Activated CD8-positive, alpha-beta T cell treated with anti-CD3 and anti-CD28 coated beads, Interleukin-2, amount 10 ng/mL, durations not matched to agents 7 days and 5 days (primary cell): ENCODE measurements at places on chromosomes 6 and 20. TPM values are rescaled to one million over a fixed set of nuclear protein-coding genes. Genes with fewer than 3 reads are reported as not detected.

- DNase-seq: no peak
- no peak overlapping the region for H3K27ac ChIP-seq
- peaks cover 33% of the 10 kb centered on the region for H3K4me1 ChIP-seq
- H3K4me3 ChIP-seq: no peak overlapping the region
These were observed 28.5 kb downstream of the B4GALT5 start for GRCh38 chr20:49685161-49685601.

DNA sequence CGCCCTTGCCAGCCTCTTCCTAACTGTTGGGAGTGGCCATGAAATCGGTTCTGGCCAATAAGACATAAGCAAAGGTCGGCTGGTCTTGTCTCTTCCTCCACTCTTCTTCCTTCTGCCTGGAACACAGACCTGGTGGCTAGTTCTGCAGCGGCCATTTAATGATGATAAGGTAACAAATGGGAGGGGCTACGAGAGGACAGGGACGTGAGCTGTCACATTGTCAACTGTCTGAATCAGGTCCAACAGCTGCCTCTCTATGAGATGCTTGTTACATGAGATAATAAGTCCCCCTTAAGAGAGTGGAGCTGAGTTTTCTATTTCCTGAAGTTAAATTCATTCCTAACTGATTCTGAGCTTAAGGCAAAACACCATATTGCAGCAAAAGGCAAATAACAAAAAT is 12.5 kb upstream of the TMEM242 start:
- no peak overlapping the region for H3K4me3 ChIP-seq
- no peaks in the 10 kb centered on the region for H3K4me1 ChIP-seq
- H3K36me3 ChIP-seq: no peaks in the 10 kb centered on the region
- no peak overlapping the region for H3K27ac ChIP-seq
- peaks cover 44% of the 10 kb centered on the region for H3K27me3 ChIP-seq

DNA sequence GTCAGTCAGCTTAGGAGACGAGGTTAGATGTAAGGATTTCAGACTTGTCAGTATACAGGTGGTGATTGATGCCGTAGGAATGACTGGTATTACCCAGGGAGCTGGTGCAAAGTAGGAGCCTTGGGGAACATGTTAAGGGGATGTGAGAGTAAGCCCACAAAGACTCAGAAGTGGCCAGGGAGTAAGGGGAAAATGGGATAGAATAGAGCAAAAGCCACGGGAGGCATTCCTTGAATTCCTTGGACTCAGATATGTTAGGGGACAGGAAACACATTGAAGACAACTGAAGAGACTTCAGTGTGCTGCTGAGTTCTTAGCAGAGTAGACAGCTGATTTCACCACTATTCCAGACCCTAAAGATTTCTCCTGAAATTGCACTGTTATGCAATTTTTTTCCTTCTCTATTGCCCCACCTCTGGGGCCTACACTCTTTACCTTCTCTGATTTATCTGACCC is 1.2 kb upstream of the ACAT2 start:
- no peaks in the 10 kb centered on the region for H3K27me3 ChIP-seq
- H3K4me3 ChIP-seq: peak overlapping the region; percentile 94
- peaks cover 54% of the 10 kb centered on the region for H3K36me3 ChIP-seq
- no peak for DNase-seq
- peak overlapping the region; percentile 96 for H3K27ac ChIP-seq

DNA sequence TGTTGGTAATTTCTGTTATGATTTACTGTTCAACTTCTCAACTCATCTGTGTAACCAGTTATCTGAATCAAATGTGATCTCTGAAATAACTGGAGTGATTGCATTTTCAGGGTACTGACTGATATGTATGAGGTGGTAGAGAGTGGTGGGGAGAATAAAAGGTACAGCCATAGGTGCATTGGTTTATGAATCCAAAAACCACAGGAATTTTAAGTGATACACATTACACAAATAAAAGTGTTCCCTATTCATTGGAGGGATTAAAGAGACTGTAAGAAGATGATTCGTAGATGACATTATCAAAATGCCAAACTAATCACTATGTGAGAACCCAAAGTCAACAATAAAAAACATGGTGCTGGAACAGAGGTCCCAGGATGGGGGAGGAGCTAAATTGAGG is 158.7 kb upstream of the RSPO3 start:
- DNase-seq: no peak
- no peak overlapping the region for H3K4me3 ChIP-seq
- no peaks in the 10 kb centered on the region for H3K27me3 ChIP-seq
- no peaks in the 10 kb centered on the region for H3K4me1 ChIP-seq
- no peaks in the 10 kb centered on the region for H3K36me3 ChIP-seq

DNA sequence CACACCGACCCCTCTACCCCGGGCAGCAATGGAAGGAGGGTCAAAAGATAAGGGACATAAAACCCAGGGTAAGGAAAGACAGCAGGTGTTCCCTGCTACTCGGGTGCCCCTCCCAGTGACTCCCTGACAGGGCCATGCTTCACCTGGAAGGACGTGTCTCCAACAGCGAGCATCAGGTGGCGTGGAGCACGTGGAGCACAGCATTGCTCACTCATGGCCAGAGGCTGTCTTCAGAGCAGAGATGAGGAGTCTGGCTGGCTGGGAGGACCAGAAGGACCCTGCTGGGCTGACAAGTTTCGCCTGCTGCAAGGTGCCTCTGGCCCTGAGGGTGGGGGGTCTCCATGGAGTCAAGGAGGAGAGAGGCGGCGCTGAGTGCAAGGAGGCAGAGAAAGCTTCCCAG is 15.3 kb upstream of the CDH22 start:
- no peak overlapping the region for H3K27ac ChIP-seq
- no peak overlapping the region for H3K4me3 ChIP-seq
- no peaks in the 10 kb centered on the region for H3K36me3 ChIP-seq
- H3K27me3 ChIP-seq: peaks cover 21% of the 10 kb centered on the region
- H3K4me1 ChIP-seq: no peaks in the 10 kb centered on the region
- no peak for DNase-seq

DNA sequence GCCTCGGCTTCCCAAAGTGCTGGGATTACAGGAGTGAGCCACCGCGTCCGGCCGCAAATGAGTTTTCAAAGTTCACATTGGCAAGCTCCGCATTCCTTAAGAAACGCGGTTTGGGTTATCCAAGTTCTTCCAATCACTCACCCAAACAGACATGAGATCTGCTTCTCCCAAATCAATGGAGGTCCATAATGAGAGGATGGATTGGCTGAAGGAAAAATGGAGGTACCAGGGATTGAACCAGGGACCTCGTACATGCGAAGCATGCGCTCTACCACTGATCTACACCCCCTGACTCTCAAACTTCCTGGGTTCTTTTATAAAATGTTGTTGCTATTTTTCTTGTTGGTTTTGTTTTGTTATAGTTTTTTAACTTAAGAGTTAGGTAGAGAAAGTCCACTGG is 170.0 kb downstream of the GPX5 start:
- no peaks in the 10 kb centered on the region for H3K36me3 ChIP-seq
- no peak overlapping the region for H3K4me3 ChIP-seq
- DNase-seq: no peak
- peaks cover 68% of the 10 kb centered on the region for H3K27me3 ChIP-seq

DNA sequence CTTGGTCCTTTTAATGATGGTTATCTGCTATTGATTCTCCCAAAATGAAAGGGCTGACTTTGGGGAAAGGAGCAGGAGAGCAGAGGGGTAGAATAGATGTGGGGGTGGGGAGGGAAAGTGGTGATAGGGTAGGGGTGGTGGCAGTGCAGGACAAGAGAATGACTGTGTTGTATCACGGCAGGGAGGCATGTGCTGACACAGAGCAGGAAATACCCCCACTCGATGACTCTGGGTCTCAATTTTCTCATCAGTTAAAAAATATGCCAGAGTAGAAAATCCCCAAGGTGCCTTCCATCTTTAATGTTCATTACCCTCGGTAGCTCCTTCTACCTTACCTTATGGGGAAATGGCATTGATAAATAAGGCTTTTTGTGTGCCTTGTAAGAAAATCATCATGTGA is 79.0 kb upstream of the ATXN1 start:
- no peak overlapping the region for H3K4me3 ChIP-seq
- H3K27ac ChIP-seq: no peak overlapping the region
- peaks cover 3% of the 10 kb centered on the region for H3K27me3 ChIP-seq
- H3K36me3 ChIP-seq: no peaks in the 10 kb centered on the region
- DNase-seq: no peak

DNA sequence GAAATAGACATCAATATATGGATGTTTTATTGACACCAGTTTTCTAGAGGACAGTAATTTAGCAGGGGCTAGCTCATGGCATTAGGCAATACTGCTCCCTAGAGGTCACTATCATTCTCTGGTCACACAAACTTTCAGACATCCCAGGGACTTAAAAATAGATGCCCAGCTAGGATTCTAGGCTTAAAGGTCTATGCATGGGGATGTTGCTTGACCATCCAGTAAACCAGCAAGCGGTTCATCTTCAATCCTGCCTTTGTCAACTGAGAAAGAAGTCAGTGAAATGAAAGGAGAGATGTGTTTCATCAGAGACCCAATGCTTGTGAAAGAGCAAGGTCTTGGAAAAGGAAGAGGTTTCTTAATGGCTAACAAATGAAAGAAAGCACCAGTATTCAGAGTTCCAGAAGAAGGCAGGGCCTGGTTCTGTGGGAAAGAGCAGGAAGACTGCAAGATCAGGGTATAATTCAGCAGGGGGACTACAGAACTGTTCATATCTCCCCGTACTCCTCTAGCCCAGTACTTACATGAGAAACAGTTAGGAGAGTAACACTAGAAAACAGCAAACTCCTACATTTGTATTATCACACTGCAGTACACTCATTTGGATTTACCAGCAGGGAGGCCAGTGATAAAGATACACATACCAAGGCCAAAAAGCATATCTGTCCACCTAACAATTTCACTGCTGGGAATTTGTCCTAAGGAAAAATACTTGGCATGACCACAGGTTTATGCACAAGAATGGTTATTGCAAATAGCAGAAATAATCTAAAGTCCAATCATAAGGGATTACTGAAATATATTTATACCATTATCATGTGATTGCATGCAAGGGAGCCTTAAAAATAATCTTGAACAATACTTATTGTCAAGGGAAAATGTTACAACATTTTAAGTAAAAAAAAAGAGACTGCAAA is 151.4 kb upstream of the LAMA2 start:
- H3K36me3 ChIP-seq: no peaks in the 10 kb centered on the region
- no peak for DNase-seq
- H3K4me3 ChIP-seq: no peak overlapping the region
- H3K4me1 ChIP-seq: no peaks in the 10 kb centered on the region
- H3K27ac ChIP-seq: no peak overlapping the region
- H3K27me3 ChIP-seq: peaks cover 15% of the 10 kb centered on the region

The CRISP3 gene
- total RNA-seq: not detected

DNA sequence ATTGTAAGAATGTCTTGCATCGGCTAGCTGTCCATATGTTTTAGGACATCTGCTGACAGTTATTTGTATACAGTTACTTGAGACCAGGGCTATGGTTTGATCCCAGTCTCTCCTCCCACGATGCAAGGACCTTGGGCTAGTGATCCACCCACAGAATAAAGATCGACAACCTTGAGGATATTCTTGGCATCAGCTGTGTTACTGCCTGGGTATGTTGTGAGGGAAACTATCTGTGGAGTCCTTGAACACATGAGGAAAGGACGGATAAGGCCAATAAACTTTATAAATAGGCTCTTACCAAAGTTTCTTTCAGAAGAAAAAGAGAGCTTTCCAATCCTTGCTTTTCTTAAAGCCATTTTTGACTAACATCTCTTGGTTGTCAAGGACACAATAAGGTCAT is 70.8 kb upstream of the HEY2 start:
- no peaks in the 10 kb centered on the region for H3K36me3 ChIP-seq
- no peak overlapping the region for H3K27ac ChIP-seq
- no peak overlapping the region for H3K4me3 ChIP-seq
- H3K4me1 ChIP-seq: peaks cover 7% of the 10 kb centered on the region

- no peak overlapping the region for H3K27ac ChIP-seq
- H3K27me3 ChIP-seq: no peaks in the 10 kb centered on the region
- no peak for DNase-seq
- no peak overlapping the region for H3K4me3 ChIP-seq
These were observed 32.3 kb upstream of the CNKSR3 start for GRCh38 chr6:154542747-154543146.

DNA sequence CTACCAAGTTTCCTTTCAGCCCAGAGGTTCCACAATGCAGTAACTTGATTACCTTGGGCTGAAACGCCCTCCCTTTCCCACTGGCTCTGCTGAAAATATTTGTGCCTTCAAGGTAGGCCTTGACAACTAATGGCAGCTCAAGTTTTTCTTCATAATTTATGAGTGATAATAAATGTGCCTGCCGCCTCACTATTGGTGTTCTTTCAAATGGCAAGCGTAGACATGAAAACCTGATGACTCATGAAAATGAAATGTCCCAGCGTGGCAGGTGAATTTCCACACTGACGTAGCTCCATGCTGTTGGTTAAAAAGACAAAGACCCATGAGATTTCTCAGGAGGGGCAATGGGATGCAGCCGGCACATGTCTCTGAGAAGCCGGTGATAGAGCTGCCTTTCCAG is 107.2 kb upstream of the GGTLC1 start:
- peaks cover 3% of the 10 kb centered on the region for H3K27me3 ChIP-seq
- H3K4me3 ChIP-seq: no peak overlapping the region
- no peak overlapping the region for H3K27ac ChIP-seq
- H3K36me3 ChIP-seq: no peaks in the 10 kb centered on the region
